Stimulated activated effector memory CD8-positive, alpha-beta T cell treated with anti-CD3 and anti-CD28 coated beads, Interleukin-12 subunit alpha, Interleukin-12 subunit beta, amount 100 ng/mL, for 72 hours (primary cell): ENCODE measurements at places on chromosomes 1 and 21.

- no peak for DNase-seq
These were observed 32.3 kb downstream of the CCN1 start for GRCh38 chr1:85612704-85613361.

DNA sequence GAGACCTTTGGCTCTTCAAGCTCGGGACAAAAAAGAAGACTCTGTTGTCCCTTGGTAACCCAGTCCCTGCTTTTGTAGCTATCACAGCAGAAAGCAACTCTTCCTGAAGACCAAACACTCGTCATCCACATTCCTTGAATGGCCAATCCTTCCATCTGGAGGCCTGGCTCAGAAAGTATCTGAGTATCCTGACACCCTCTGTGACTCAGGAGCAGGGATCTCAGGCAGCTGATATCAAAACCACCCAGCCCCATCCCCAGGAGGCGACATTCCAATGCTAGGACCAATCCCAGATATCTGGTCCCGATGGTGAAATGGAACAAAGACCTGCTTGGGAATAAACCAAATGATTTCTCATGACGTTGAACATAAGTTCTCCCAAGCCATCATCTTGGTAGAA lies 112.5 kb downstream of the TAS1R2 start:
- no peak for DNase-seq

GRCh38 chr1:76109404-76109803 lies 34.9 kb downstream of the ST6GALNAC3 start:
- no peak for DNase-seq

- DNase-seq, result no peak
These were observed 322.9 kb downstream of the SETD4 start for GRCh38 chr21:35737449-35737848.

DNA sequence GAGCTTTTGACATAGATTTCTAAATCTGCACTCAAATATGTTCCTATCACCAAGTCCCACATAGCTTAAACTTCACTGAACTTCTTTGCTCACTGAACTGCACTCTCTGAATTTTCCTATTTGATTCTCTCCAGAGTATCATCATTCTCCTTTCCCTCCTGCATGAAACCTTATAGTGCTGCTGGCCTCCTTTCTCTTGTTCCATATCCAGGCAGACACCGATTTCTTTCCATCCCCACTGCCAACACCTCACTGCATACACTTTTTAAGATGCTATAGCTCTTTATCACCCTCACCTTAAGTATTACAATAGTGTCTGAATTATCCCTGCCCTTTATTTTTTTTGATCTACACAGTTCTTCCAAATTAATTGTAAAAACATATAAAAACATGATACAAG lies 3.1 kb upstream of the TRIM45 start:
- DNase-seq, result no peak

DNA sequence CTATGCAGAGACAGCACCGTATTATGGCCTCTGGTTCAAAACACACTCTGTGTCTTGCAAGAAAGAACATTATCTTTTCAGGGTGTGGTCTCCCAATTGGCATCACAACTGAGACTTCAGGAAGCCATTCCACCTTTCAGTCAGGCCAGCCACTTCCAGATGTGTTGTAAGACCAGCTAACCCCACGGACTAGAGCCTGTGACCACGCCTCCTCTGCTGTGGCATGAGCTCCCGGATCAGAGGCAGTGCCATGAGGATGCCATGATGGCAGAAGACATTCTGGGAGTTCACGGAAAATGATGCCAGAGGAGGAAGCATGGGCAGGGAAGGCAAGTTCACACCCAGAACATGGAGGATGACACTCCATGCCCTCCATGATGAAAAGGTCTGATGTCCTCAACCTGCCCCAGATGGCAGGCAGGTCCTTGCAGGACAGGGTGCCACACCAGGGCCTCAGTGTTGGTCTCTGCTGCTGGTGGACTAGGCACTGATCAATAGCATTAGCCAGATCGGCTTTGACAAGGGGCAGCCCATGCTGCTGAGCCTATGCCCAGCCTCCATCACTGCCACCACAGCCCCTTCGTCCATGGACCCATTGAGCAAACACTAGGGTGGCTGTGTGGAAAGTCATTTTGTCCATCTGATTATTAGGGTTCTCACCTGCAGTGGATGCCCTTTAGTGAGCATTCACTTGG lies 341.6 kb downstream of the MATN1 start:
- no peak for DNase-seq

DNA sequence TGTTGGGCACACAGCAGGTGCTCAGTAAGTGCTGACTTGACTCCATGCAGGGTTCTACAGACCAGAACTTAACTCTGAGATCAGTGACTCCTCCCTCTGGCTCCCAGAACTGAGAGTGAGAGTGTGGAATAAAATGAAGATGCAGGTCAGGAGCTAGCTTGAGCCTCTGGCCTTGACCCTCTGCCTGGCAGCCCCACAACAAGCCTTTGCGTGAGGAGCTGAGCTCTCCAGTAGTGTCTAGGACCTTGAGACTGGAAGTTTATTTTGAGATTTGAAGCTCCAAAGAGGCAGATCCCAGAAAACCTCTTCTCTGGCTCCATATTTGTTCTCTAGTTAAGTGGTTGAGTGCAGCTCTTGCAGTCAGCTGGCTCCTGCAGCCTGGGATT lies 3.4 kb upstream of the WNT2B start:
- DNase-seq, result no peak

DNA sequence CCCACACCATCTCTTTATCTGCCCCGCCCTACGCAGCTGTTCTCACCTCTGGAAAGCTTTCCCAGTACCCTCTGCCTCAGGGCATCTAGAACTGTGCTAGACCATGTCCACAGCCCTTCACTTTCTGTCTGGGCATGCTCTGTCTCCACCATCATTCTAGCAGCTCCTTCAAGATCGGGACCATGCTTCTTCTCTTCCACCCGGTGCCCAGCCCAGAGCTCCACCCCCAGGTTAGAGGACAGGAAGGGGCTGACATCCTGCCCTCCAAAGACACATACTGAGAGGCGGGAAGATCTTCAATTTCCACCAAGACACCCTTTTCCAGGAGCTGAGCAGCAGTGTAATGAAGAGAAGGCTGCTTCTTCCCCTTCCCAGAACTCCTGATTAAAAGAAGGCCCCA lies 27.7 kb upstream of the MEF2D start:
- DNase-seq, result no peak

- peak; percentile 30 for DNase-seq
These were observed 3.5 kb upstream of the KRTAP10-4 start for GRCh38 chr21:44569861-44570517.

- no peak for DNase-seq
These were observed 7.6 kb downstream of the ZNF683 start for GRCh38 chr1:26364956-26365355.

DNA sequence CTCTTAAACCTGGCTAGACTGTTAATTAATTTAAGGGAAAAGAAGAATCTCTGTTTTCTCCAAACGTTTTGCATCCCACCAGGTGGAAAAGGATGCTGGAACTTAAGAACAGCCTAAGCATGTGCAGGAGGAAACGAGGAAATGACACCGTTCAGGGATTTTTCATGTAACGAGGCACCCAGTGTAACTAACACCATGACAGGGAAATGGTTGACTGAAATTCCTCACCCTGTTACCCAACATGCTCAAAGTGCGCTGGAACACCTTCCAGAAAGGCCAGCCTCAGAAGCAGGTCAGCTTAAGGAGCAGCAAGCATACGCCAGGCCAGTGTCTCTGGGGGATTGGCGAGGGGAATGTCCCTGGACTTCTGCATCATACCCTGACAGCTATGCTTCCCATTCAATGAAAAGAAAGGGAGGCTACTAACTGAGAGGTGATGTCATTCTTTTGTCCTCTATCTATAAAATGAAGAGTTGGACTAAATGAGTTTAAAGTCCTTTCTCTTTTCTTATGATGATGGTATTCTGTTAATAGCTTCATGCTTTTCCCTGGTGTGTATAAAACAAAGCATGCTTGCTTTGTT lies 21.6 kb downstream of the TNN start:
- no peak for DNase-seq

DNA sequence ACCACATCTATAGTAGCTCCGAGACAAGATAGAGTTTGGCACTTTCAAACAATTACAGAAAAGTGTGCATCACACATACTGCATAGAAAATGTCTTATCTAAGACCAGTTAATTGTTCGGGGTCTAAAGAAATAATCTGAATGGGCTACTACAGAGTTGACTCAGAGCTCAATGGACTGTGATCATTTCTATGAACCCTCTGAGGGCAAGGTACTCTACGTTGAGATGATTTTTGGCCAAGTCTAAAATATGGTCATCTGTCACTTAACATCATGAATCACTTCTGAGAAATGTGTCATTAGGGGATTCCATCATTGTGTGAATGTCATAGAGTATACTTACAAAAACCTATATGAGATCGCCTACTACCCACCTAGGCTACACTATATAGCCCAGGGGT lies 123.5 kb downstream of the SLC44A5 start:
- DNase-seq, result no peak

GRCh38 chr21:33761441-33762036 lies 119.2 kb downstream of the ITSN1 start:
- DNase-seq, result no peak

DNA sequence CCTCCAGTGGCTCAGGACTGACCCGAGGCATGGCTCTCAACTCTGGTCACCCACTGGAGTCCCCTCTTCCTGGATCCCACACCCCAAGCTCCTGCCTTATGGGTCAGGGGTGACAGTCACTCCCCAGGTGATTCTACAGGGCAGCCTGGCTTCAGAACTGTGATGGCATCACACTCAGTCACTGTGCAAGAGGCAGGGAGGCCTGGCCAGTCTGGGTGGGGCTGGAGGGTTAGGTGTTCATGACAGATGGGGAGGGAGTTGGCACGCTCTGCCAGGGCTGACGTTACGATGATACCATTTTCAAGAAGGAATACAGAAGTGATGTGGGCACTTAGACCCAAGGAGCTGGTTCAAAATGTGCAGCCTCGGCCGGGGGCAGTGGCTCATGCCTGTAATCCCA lies 25.2 kb upstream of the ABCG1 start:
- no peak for DNase-seq

DNA sequence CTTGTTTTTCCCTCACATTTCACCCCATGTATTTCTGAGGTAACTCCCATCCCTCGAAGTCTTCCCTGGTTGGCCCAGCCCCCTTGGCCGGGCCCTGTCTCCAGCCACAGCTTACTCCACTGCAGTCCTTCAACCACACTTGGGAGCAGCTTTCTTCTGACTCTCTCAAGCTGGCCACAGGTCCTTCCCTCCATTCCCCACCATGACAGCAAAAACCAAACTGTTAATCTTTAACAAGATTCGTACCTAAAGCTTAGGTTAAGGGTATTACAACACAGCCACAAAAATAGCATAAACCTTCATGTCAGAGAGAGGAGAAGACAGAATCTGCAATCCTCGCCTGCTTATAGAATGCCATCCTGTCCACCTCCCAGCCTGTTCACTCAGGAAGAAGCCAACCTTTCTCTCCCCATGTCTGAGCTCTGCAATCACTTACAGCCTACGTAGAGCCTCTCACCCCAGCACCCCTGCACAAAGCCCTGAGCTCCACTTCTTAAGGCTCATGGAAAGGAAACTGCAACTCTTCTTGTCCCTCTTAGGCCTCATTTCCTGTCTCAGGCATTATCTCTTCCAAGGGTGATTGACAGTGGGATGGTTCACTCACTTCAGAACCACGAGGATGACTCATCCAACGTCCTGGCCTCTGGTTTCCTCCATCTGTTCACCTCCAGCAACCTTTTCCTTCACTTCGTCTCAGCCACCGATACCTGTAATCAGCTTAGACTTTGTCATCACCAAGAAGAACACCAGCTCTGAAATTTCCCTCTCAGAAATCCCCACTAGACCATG lies 72.8 kb downstream of the CD2 start:
- DNase-seq, result peak; percentile 81

DNA sequence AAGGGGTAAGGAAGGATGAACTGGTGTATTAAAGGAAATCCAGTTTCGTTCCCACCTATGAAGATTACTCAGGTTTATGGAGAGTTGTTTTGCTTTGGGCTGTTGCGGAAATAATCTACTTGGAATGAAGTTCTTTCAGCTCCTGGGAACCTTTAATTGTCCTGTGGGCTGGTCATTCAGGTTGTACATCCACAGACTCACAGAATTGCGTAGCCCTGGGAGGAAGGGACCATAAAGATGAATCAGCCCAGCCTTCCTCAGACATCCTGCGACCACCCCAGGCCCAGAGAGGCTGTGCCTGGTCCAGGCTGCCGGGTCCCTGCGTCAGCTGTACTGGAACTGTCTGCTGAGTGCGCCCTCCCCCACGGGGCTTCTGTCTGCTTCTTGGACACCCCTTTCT lies 72.7 kb downstream of the GALNT2 start:
- DNase-seq, result no peak

GRCh38 chr1:231597971-231598370 lies 28.6 kb upstream of the DISC1 start:
- no peak for DNase-seq

GRCh38 chr21:36171336-36171735 lies 14.7 kb downstream of the DOP1B start:
- DNase-seq, result no peak

GRCh38 chr1:62380181-62380580 lies 56.7 kb upstream of the USP1 start:
- no peak for DNase-seq

- no peak for DNase-seq
These were observed at the start of gene NR0B2 for GRCh38 chr1:26913754-26914619. Gene NR0B2 (minus strand): TSS chr1:26913975. CDS start chr1:26913940, 35 bp downstream.

- no peak for DNase-seq
These were observed 112.0 kb downstream of the AKT3 start for GRCh38 chr1:243738020-243738419.

DNA sequence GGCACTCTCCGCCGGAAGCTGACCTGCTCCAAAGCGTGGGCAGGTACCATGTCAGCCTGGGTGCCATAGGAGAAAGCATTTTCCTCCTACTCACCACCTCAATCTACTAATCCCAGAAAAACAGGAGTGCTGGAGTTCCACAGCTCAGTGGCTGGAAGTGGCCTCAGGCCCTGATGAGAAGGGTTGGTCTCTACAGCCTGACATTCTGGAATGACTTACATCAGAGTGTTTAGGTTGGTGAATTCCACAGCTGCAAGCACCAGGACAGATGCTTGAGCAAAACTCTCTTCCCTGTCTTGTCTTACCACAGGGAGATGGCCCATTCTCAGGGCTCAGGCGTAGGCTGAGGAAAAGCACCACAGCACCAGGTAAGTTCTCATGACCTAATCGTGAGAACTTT lies 5.5 kb downstream of the SEC16B start:
- DNase-seq, result no peak

GRCh38 chr1:29306471-29307140 lies 70.3 kb downstream of the PTPRU start:
- DNase-seq, result no peak

GRCh38 chr1:85555867-85556573 lies 24.5 kb upstream of the CCN1 start:
- no peak for DNase-seq

DNA sequence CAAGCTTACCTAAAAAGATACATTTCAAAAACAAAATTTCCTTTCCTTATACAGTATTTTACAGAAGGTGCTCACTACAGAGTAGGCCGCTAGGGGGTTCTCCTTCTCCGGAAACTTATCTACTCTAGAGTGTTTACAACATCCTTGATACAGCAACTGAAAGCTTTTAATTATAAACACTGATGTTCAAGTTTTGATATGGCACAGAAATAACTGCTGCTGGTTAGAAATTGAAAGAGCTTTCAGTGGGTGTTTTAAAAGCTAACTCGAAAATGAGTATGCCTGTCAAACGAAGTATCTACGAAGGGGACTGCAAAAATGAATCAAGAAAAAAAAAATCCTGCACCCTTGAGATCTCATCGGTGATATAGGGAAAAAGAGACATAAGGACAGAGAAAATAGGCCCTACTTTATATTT lies 1.0 kb downstream of the YOD1 start:
- no peak for DNase-seq

GRCh38 chr1:150162862-150163706 lies 13.4 kb downstream of the PLEKHO1 start:
- DNase-seq, result no peak

- DNase-seq, result no peak
These were observed 36.4 kb downstream of the OLFML2B start for GRCh38 chr1:161987303-161987702.

GRCh38 chr1:12568009-12568767 lies 49.8 kb downstream of the DHRS3 start:
- no peak for DNase-seq
